Activated CD4-positive, alpha-beta T cell treated with anti-CD3 and anti-CD28 coated beads, Interleukin-2, amount 50 U/mL, for 4 hours (primary cell): ENCODE measurements at places on chromosomes 2 and 18.
A peak's percentile ranks its signal among the peaks of the same experiment; 100 is the strongest.

- no peak for DNase-seq
Measured at GRCh38 chr2:60268661-60269060, 284.8 kb downstream of the BCL11A start.

- DNase-seq: peak; percentile 25
Measured at GRCh38 chr2:9739531-9739964, 103.7 kb upstream of the TAF1B start.

DNA sequence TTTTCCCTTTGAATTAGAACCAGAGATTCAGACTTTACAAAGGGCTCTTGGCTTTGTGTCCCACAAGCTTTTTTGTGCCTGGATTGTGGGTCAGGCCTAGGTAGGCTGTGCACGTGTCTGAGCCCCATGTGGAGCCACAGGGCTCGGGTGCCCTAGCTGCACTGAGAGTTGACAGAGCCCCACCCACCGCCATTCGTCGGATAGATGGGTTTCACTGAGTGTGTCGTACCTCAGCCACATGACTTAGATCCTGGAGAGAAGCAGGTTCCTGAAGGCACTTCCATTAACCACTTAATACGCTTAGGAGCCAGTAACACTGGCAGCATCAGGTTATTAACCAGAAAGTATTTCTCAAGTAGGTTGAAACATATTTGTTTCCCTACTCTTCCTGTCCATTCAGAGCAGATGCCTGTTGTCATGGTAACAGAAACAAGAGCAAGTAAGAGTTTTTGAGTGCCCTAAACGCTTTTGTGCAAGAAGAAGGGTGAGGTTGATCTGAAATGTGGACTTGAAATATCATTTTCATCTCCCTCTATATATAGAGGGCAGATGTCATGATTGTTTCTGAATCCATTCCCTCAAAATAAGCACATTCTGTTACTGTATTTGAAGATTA lies 30.0 kb downstream of the ADCYAP1 start:
- no peak for DNase-seq

GRCh38 chr2:69116438-69116837 lies 103.5 kb downstream of the ANTXR1 start:
- DNase-seq: no peak

DNA sequence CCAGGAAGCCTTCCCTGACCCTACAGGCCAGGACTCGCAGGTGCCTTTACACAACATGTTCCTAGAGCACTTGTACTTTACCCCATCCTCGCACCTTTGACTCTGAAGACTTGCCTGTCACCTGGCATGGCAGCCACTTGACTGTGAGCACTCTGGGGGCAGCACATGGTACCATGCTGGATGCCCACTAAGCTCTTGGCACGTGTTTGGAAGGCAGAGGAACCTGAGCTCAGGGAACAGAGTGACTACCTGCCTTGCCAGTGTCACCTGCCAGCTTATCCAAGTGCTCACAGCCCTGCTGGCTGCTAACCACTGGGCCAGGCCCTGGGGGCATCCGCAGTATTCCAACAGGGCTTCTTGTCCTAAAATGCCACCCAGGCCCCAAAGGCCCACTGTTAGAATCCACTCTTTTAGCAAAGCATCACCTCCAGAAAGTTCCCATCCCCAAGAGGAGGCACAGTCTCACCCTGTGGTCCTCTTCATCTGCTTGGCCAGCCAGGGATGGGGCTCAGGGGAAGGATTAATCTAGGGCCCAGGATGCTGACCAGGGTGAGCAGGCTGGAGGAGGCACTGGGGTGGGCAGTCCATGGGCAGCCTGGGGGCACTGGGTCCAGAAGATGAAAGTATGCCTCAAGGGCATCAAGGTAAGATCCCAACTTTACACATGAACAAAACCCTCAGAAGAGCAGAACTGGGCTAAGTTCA lies 57.0 kb downstream of the ZBTB7C start:
- DNase-seq: no peak

DNA sequence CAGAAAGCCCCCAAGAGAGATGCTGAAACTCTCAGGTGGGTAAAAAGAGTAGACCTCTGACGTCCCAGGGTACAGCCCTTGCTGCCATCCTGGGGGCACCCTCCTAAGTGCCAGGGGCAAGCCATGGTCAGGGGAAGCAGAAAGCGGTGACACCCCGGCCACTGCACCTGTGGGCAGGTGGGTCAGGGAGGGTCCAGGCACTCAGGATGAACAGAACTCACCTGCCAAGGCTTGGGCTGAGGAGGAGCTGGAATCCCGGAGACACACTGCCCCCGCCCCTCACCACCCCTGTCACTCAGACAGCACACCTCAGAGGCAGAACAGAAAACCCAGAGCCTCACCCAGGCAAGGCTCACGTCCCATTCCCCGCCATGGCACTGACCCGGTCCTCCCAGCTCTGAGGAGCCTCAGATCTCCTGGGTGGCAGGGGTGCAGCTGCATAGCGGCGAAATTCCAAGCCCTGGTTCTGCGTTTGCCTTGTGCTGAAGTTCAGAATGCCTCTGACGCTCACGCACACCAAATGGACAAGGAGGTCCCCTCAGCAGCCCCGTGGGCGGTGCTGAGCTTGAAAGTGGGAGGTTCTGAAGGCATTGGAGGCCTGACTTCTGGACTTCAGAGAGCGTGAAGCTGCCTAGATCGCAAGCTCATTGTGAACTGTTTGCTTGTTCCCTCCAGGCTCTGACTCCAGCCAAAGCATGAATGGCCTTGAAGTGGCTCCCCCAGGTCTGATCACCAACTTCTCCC lies 4.3 kb downstream of the GPR17 start:
- DNase-seq: no peak

GRCh38 chr2:195842932-195843331 lies 185.9 kb downstream of the SLC39A10 start:
- DNase-seq: no peak

GRCh38 chr18:2903006-2903405 lies 56.2 kb downstream of the EMILIN2 start:
- no peak for DNase-seq

DNA sequence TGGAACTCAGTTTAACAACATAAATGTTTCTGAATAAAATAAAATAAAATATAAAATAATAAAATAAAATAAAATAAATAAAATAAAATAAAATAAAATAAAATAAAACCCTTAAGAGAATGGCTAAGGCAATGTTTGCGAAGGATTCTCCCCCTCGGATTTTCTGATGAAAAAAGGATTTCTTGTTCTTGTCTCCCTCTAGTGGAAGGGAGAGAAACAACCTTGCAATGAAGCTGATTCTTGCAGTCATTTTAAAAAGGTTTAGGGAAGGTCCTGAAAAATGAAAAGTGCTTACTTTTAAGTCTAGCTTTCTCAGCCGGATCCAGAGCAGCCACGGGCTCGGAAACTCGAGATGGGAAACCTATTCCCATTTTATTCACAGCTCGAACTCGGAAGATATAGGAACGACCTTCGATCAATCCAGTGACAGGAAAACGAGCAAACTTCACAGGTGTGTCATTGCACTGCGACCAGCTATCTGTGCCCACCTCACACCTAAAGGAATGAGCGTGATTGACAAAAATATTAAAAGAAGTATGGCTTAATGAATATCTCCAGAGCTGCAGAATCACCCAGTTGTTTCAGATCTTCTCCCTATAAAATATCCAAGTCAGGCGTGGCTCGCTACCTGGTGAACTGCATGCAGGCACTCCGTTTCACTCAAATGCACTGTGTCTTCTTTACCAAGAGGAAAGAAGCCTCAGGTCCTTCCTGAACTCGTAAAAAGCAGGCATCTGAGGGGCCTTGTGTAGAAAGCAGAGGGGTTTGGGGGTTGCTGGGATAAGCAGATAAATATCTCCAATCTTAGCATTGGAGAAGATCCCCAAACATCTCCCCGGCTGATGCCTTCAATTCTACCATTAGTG lies 68.1 kb downstream of the MYOM1 start:
- DNase-seq: no peak

DNA sequence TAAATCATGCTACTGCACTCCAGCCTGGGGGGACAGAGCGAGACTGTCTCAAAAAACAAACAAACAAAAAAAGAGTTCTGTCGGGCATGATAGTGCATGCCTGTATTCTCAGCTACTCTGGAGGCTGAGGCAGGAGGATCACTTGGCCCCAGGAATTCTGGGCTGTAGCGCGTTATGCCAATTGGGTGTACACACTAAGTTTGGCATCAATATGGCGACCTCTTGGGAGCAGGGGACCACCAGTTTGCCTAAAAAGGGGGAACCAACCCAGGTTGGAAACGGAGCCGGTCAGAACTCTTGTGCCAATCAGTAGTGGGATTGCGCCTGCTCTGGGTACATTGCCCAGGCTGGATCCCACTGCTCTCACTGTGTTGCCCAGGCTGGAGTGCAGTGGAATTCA lies 49.7 kb downstream of the SDC1 start:
- DNase-seq: no peak

- DNase-seq: no peak
Measured at GRCh38 chr18:47179520-47179919, 3.4 kb upstream of the IER3IP1 start.

DNA sequence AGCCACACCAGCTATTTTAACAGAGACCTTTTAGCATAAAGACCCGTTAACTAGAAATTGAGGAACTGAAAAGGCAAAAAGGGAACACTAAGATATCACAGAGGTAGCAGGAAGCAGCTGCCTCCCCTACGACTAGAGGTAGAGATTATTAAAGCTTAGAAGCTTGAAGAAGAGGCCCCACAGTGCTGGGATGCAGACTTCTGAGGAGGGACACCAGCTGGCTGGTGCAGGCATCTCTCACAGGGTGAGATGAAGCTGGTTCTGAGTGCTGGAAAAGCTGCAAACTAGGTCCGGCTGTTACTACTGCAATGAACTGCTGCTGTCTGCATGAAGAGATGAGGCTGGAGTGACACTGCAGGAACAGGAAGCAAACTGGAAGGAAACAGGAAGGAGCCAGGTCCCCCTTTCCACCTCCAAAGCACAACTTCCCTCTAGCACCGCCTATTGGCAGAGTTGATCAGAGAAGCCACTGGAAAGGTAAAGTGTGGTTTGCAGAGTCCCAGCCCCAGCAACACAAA lies 61.2 kb upstream of the MRPS9 start:
- no peak for DNase-seq

DNA sequence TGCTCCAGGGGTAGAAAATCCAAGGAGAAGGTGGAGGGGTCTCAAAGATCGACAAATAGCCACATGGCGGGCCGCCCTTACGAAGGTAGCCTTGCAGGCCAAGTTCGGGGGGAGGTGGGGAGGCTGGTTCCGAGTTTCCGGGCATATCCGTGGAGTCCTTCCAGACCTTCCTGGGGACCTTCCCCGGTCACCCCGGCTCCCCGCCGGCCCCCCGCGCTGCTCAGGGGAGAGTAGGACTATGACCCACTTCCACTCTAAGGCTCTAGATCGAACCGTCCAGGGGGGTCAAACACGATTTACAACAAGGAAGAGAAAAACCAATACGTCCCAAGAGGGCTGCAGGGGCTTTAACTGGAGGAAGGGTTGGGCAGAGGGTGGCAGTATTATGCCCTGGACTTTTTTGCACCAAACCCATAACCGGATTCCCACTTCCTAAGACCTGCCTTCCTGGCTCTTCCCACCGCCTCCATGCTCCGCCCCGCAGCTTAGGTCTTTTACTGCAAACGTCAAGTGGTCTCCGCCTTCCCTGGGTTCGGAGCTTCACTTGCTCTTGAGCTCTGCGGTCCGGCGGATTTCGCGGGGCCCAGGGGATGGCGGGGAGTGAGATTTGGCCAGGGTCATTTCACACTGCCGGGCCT lies 779 bp upstream of the LYPD6 start:
- DNase-seq: no peak

DNA sequence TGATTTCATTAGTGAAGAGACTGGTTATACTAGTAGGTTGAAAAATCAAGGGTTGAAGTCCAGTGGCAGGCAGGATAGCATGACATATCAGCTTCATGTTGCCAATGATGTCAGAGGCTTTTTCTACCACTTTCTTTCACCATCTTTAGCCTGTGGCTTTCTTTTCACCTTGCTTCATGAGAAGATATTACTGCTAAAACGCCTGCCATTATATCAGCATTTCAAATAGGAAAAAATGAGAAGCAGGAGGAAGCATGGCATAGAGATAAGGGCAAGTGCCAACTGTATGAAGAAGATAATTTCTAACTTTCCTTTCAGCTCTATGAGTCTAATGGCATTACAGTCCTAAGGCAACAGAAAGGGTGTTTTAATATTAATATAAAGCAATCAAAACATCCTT lies 270.2 kb upstream of the SYT4 start:
- DNase-seq: no peak

- DNase-seq: peak; percentile 11
Measured at GRCh38 chr2:112995346-112995920, 9.8 kb upstream of the IL36A start.

GRCh38 chr2:217969588-217969987 lies 33.2 kb downstream of the TNS1 start:
- no peak for DNase-seq

DNA sequence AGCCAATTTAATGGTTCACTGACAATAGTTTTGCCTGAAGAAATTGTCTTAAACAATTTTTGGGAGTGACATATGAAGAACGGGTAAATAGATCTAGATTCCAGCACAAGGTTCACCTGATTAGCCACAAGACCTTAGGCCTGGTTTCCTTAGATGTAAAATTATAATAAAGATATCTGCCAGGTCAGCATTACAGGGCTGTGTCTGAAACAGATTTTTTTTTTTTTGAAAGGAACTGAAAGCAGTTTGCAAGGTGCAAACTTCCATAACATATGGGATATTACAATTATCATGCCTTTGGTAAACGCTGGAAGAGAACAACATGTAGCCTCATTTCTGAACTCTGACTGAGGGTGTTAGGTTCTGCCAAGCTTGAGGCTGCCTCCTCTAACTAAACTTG lies 599.4 kb downstream of the ERBB4 start:
- no peak for DNase-seq

DNA sequence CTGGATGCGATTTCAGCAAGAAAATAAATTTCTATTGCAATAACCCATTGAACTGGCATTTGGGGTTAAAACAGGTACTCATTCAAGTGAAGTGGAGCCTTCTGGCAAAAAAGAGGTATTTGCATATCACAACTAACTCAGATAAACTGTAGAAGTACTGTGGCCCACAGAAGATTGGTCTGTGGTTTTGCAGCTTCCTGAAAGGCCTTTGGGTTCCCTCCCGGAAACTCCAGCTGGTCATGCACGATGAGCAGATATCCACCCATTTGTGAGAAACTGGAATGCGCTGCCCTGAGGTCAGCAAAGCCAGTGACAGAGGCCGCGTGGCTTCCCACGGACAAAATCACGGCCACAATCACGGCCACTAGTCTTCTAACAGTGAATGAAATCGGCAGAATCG lies 106.3 kb downstream of the EPHA4 start:
- no peak for DNase-seq

DNA sequence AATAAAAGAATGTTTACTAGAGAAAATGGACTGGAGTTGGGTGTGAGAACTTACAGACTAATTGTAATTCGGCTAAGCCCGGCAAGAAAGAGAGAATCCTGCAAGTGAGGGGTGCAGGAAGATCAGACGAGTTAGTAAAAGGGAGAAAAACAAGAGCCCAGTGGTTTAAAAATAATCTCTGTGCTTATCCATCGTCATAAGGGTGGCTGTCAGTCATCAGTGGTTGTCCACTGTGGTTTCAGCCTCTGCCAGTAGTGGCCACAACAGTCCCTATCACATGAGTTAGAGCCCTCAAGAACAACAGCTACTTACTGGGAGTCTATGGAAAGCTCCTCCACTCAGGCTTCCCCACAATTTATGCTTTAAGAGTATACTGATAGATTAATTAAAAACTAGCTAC lies 239.8 kb downstream of the SETBP1 start:
- DNase-seq: no peak
